ENCODE measurements at places on chromosomes 12 and 14.
A peak's percentile ranks its signal among the peaks of the same experiment; 100 is the strongest.

- DNase-seq = no peak
These were observed 24.7 kb downstream of the SUSD6 start for GRCh38 chr14:69635981-69636639.

GRCh38 chr14:46245276-46245675, 406.3 kb downstream of the RPL10L start:
- DNase-seq = no peak

GRCh38 chr12:64085996-64086395, 136.1 kb downstream of the KICS2 start:
- no peak for DNase-seq

DNA sequence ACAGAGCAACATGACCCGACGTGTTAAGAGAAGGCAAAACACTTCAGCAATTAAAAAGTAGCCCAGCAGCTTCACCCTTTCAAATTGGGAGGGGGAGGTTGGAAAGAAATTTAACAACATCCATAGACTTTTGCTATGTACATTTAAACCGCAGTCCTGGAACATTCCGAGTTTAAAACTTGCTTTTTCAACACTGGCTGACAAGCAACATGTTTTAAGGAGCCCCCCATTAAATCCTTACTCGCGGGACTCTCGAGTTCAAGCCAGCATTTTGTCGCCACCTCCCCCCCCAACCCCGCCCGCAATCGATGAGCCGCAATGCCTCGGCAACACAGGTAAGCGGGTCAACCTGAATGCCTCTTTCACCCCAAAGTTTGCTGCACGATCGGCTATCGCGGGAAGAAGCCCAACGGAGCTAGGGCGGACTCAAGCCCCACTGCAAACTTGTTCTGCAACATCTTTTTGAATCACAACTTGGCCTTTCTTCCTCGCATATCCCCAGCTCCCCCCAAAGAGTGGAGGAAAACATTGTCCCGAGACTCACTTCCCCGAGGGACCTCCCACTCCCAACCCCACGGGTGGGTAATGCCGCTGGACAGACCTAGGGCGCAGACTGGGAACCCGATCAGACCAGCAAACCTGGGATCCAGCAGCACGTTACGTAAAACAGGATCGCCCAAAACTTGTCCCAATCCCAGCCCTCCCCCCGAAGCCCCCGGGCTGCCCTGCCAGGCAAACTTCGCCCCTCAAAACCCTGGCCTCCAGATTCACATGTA, 777 bp downstream of the ZFP36L1 start:
- no peak for DNase-seq

DNA sequence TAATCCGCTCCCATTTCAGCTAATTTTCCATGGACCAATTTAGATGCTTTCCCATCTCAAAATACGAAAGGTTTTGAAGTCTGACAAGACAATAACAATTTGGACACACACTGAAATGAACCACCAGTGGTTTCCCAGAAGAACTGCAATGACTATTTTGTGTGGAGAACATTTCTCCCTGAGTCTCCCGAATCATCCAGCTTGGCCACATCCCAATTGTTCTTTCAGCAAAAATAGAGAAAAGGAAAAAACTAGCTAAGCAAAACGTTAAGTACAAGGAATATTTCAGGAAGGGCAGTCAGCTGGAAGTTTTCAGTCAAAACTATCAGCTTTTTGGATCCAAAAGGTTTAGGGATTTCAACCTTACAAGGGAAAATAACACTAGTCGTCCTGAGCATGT, 390.6 kb downstream of the KCNH5 start:
- DNase-seq = no peak

- DNase-seq = no peak
These were observed 48.7 kb upstream of the CDKN3 start for GRCh38 chr14:54348001-54348611.

DNA sequence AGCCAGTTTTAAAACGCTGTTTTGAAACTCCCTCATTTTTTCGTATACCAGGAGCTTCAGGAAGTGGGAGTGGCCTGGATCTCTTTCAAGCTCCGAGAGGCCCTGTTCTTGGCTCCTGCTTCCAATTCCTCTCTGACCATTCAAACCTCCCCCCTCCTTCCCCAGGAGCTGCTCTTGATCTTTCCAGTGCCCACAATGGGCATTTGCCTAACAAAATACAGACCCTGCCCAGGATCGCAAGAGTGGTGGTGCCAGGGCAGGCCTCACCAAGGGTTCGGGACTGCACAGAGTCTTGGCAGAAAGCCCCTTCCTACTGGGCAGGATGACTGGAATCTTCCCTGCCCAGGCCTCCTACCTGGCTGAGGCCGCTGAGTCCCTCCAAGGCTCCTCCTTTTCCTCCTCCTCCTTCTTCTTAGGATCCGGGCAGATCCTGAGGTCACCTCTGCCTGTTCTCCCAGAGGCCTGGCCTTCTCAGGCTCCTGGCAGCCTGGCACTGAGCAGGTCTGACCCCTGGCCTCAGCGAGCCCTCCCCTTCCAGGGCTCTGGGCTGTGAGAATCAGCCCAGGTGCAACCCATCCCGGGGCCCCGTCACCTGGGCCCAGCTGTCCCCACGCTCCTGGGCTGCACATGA, 46.9 kb upstream of the NOS1 start:
- peak; percentile 77 for DNase-seq

- DNase-seq = no peak
These were observed 7.0 kb upstream of the UBE2N start for GRCh38 chr12:93448796-93449195.

GRCh38 chr12:26786865-26787514, 46.0 kb downstream of the ITPR2 start:
- DNase-seq = no peak

DNA sequence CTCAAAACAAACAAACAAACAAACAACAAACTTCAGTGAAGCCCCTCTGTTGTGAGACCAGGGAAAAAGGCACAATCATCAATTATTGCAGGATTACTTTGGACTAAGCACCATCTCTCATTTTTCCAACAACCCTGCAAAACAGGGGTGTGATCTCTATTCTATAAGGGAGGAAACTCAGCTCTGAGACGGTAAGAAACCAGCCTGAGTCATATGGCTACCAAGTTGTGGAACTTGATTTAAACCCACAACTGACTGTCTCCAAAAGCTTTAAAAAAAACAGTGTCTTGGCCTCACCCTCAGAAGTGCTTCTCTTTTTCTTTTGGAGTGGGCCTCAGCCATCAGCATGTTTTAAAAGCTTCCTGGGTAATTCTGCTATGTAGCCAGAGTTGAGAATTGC, 49.8 kb downstream of the RIN3 start:
- DNase-seq = no peak

GRCh38 chr12:32272465-32272864, 126.9 kb upstream of the FGD4 start:
- DNase-seq = no peak

DNA sequence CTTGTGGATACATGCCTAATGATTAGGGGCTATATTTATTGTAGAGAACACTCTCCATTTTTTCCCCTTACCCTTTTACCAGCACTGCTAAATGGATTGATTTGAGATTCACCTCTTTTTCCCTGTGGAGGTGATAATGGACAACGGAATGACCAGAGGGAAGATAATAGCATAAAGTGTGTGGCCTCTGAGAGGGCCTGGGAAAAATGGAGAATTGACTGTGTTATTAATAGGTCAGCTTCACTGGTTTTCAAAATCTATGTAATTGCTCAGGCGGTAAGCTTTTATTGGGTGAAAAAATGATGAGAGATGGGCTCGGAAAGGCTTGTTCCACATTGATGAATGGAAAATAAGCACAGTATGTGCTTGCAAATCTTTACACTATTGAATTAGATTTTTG, 15.8 kb downstream of the FLRT2 start:
- DNase-seq = no peak

- DNase-seq = no peak
These were observed 218.5 kb downstream of the PHLDA1 start for GRCh38 chr12:75813072-75813471.

GRCh38 chr12:10574307-10574706, 39.1 kb downstream of the MAGOHB start:
- DNase-seq = no peak

GRCh38 chr12:27431185-27431584, 15.4 kb upstream of the SMCO2 start:
- no peak for DNase-seq

GRCh38 chr12:98154850-98155249, 360.5 kb upstream of the TMPO start:
- peak; percentile 28 for DNase-seq

GRCh38 chr14:28461389-28461788, 305.2 kb upstream of the FOXG1 start:
- no peak for DNase-seq

- DNase-seq = no peak
These were observed 6.6 kb upstream of the CRY1 start for GRCh38 chr12:107099917-107100316.

- peak; percentile 28 for DNase-seq
These were observed 58.6 kb downstream of the GXYLT1 start for GRCh38 chr12:42086031-42086430.

DNA sequence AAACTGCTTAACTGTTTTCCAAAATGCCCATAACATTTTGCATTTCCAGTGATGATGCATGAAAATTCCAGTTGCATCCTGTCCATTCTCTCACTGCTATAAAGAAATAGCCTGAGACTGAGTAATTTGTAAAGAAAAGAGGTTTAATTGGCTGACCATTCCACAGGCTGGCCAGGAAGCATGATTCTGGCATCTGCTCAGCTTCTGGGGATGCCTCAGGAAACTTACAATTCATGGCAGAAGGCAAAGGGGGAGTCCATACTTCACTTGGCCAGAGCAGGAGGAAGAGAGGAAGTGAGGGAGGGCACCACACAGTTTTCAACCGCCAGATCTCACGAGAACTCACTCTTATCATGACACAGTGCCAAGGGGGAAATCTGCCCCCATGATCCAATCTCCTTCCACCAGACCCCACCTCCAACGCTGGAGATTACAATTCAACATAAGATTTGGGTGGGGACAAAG, 18.2 kb upstream of the CLEC2D start:
- no peak for DNase-seq

DNA sequence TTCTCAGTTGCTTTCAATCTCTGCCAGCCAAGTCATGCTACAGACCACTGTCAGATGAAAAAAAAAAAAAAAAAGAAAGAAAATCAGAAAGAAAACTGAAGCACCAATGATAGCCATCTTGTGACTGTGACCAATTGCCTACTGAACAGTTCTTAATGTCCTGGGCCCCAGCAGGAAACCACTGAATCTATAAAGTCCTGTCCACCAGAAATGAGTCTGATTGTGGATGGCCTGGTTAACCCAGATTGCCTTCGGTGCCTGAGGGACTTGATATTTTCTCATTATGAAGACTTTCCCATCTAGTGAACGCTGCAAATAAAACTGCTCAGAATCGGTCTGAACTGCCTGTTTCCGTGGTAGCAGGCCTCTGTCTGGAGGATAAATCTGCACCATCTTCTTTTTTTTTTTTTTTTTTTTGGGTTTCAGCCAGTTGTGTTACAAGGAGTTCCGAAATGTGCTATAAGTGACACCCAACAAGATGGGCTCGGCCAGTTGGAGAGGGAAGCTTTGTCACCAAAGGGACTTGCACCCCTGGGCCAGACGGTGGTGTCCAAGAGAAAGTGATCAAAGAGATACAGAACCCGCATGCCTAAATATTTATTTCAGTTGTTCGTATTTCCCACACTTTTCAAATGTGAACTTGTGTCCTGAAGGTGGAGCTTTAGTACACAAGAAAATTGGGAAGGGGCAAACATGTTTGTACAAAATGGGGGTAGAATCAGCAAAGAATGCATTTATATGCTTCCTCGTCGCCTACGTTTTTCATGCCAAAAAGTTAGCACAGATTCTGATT, 3.0 kb upstream of the PLXNC1 start:
- no peak for DNase-seq

- DNase-seq = peak; percentile 83
These were observed 45.8 kb downstream of the NINJ2 start for GRCh38 chr12:617304-617915.

DNA sequence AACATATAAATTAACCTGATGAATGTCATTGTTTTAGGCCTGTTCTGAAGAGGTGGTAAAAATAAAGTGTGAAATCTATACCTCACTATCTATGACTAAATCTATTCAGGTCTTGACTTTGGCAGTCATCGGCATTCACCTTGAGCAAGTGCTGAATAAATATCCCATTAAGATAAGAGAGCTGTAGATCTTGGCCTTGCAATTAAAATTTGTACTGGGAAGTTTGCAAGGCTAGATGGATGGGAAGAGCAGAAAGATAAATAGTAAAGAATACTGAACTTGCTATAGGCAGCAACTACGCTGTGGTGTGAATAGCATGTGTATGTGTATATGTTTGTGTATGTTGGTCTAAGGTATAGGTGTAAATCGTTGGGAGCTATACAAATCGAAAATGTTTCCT, 325.9 kb upstream of the PRICKLE1 start:
- no peak for DNase-seq

DNA sequence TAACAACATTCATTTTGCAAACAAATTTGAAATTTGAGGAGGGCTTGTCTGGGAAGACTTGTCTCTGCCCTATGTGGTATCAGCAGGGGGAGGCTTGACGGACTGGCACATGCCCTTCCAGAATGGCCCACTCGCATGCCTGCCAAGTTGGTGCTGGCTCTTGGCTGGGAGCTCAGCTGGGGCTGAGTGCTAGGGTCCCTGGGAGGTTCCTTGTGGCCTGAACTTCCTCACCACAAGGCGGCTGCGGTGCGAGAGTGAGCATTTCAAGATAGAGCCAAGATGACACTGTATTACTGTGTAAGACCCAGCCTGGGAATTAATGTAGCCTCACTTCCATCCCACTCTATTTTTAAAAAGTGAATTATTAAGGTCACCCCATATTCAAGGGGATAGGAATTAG, 271.6 kb upstream of the PLEKHG7 start:
- DNase-seq = no peak

- no peak for DNase-seq
These were observed 53.4 kb upstream of the MMP17 start for GRCh38 chr12:131774576-131775391.

GRCh38 chr14:53979113-53979681, 22.6 kb upstream of the BMP4 start:
- DNase-seq = no peak

DNA sequence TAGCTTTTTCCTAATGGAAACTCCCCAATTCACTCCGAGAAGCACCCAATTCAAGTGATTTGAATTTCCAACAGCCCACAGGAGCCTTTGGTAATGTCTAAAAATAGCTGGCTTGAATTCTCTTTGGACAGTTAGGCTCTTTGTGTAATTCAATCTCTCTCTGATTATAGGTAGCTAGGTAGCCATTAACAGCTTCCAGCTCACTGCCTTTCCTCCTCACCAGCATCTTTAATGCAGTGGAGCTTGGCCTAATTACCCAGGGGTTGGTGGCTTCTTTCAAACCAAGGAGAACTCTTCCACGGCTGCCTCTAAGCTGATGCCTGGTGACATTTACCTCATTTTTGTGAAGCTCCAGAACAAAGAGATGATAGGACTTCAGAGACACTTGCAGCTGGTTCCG, 86.4 kb downstream of the WSCD2 start:
- no peak for DNase-seq
